NT2/D1 (cell line): ENCODE measurements at places on chromosomes 3 and 15.
A peak's percentile ranks its signal among the peaks of the same experiment; 100 is the strongest.

GRCh38 chr3:152388631-152389030, 119.9 kb downstream of the MBNL1 start:
- DNase-seq, result no peak

GRCh38 chr15:38211811-38212210, 40.8 kb upstream of the SPRED1 start:
- no peak for DNase-seq

- DNase-seq, result no peak
Observed at GRCh38 chr3:82736696-82737277, 975.3 kb upstream of the GBE1 start.

- DNase-seq, result peak; percentile 94
Observed at GRCh38 chr3:129428376-129429079, at the start of gene EFCAB12. Gene EFCAB12, minus strand, starts transcription at chr3:129428636. Its CDS starts 148 bp downstream, at chr3:129428488.

GRCh38 chr3:10529809-10530208, 24.4 kb upstream of the ATP2B2 start:
- DNase-seq, result no peak

DNA sequence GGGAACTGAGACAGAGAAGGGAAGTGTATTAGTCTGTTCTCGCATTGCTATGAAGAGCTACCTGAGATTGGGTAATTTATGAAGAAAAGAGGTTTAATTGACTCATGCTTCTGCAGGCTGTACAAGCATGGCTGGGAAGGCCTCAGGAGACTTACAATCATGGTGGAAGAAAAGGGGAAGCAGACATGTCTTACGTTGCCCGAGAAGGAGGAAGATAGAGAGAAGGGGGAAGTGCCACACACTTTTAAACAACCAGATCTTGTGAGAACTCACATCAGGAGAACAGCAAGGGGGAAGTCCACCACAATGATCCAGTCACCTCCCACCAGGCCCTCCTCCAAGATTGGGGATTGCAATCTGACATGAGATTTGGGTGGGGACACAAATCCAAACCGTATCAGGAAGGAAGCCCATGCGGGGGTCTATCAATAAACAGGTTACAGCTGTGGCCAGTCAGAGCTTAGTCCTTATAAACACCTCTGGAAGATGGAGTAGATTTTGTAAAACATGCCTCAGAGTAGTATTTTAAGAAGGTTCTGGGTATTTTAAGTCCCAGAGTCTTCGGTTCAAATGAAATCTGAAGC, 153.9 kb downstream of the GHSR start:
- DNase-seq, result no peak

- no peak for DNase-seq
Observed at GRCh38 chr3:125191256-125191655, 21.3 kb downstream of the SLC12A8 start.

DNA sequence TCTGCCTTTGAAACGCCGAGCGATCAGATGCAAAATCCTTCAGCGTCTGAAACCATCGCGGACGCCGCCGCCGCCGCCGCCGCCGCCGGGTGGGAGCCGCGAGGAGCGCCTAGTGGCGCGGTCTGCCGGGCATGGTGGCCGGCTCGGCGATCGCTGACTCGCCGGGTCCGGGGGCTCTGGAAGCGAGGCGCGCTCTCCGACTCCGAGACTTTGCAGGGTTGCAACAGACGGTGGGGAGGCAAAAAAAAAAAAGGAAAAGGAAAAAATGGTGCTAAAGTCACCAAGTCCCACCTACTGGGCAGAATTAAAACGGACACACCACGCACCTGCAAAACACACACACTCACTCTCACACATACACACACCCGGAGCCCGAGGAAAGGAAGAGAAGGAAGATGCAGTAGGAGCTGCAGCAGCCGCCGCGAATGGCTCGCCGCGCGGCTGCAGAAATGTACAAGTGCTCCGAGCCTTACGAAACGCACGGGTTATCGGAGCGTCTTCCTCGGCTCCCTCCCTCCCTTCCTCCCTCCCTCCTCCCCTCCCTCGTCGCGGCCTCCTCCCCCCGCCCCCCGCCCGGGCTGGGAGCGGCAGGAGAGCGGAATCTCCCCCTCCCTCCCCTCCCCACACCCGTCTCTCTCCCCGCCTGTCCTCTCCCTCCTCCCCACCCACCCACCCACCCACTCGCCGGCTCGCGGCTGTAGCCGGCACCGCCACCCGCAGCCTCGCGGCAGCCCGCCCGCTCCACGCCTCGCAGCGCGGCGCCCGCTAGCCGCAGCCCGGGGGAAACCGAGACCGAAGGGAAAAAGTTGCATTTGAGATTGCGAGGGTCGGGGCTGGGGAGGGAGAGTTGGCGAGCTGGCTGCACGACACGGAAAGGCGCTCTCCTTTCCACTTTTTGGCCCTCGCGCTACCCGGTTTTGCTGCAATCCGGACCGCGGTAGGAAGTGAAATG, at the start of gene NTRK3:
Gene NTRK3, minus strand, starts transcription at position 461 of the 952 bp plus-strand sequence. CDS start 586 bp downstream, outside the sequence.
- DNase-seq, result no peak

- no peak for DNase-seq
Observed at GRCh38 chr3:65986285-65986684, 52.4 kb downstream of the MAGI1 start.

DNA sequence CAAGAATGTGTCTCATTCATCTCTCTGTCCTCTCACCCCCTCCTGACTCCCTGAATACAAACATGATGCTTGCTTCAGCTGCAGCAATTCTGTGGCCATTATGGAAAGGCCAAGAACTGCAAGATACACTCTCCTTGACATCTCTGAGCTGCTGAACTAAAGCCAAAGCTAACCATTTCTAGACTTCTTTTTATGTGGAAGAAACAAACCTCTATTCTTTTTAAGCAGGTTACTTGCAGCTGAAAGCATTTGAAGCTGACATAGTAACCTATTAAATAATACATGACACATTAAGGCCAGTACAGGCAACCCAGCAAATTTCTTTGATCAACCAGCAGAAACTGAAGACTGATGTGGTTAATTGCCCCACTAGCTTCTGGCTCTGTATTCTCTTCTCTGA, 17.5 kb downstream of the FHIT start:
- DNase-seq, result no peak

DNA sequence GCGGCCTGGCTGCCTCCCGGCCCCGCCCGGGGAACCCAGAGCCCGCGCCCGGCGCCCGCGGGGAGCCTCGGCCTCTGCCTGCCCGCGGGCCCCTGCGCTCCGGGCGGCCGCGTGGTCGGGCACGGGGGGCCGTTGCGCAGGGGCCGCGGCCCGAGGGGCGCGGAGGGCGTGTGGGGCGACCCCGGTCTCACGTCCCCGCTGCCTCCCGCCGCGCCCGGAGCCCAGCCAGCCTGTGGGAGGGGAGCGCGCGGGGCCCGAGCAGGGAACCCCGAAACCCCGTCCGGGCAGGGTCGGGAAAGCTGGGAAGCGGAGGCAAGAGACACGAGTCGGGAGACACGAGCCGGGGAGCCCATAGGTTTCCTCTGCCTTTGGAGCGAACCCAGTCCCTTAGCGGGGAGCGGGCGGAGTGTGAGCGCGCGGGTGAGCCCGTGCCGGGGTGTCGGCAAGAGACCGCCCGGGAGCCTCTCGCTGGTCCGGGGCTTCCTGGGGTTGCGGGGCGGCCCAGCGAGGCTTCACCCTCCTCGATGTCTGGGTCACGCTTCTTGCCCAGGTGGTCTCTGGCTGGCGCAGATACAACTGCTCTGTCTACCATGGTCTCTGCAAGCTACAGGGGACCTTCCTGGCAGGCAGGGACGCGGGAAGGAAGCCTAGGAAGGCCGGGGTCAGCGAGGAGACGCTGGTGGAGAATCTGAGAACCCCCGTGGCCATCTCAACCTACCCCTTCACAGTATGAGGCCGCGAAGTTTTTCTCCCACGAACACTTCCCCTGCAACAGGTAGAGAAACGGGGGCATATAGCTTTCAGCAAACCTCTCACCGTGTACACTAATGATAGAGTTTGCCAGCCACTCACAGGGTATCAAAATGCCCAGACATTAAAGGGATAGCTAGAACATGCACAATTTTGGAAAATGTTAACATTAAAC, 586 bp downstream of the LRRK1 start:
- no peak for DNase-seq

- no peak for DNase-seq
Observed at GRCh38 chr3:47899495-47900108, 96.7 kb downstream of the DHX30 start.

GRCh38 chr15:37094333-37094914, 5.9 kb downstream of the MEIS2 start:
- no peak for DNase-seq

DNA sequence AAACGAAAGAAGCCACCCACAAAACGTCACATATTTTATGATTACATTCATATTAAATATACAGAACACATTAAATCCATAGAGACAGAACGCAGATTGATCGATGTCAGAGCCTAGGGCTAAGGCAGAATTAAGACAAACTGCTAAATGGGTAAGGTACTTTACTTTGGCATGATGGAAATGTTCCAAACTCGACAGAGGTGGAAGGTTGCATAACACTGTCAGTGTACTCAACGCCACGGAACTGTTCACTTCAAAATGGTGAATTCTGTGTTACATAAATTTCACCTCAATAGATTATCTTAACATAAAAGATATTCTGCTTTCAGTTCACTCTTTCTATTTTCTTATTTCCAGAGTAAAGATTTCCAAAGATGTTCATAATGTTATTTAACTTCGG, 158.4 kb downstream of the TBC1D5 start:
- DNase-seq, result no peak

DNA sequence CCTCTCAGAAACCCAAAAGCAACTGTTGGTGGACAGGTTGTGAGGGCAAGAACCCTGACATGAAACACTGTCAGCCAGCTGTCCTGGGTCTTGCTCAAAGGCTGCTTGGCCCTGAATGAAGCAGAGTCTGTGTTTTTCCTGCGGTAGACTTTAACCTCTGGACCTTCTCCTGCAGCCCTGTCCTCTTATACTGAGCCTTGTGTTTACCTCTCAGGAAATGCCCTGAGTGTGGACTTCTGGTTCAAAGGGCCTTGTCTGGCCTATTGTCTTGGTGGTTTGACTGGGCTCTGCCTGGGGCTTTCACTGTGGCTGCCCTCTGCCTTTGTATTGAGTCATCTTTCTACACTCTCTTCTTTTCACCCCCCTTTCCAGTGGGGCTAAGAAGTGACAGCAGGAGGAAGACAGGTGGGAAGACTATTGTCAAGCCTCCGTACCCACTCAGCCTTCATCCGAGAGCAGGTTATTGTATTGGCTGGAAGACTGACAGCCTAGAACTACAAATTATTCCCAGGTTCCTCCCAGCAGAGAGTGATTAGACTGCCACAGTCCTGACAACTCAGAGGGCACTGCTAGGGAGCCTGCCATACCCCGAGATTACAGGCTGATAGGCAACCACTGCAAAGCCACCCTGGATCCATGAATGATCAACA, 3.5 kb downstream of the SEC13 start:
- no peak for DNase-seq

DNA sequence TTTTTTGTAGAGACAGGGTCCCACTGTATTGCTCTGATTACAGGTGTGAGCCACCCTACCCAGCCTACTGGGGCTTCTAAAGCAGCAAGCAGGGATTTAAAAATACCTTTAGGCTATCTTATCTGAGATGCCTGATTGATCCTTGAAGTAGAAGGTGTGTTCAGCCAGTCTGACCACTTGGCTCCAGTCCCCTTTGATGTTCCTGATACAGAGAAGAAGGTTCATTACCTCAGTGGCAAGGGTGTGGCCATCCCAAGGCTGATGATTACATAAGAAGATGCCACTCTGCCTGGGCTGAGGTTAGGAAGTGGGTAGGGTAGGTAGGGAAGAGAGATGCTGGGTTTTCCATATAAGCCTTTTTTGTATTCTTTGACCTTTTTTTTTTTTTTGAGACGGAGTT, 11.2 kb upstream of the DCAF1 start:
- DNase-seq, result no peak

DNA sequence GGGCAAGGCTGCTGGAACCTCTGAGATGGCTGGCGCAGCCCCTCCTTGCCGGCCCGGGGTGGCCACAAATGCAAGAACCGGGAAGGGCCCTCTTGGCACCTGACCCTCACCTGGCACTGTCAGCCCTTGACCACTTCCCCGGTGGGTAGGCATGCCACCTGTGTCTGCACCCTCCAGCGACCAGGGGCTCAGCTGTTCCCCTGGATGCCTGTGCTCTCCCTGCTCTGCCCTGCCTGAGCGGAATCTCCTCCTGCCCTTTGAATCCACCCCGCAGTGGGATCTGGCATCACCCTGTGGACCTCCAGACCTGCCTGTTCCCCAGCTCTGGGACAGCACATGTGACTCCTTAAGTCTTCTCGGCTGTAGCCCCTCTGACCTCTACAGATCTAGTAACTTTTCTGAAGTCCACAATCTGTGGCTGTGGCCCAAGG, 26.1 kb upstream of the FGD5 start:
- no peak for DNase-seq

DNA sequence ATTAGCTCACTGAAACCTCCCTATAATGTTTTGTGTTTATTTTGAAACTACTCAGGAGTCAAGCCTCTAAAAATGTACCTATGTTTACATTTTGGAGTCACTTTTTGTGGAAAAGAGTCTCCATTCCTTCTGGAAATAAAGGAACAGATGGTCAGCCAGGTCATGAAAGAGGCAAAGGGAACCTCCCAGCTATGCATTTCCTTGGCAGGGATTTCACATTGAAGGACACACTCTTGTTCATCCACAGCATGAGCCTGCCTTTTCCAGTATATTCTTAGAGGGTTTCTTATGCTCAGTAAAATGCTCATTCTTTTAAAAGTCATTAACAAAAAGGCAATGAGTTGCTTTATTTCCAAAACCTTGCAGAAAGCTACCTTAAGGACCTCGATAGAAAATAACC, 20.8 kb downstream of the STAC start:
- DNase-seq, result no peak

DNA sequence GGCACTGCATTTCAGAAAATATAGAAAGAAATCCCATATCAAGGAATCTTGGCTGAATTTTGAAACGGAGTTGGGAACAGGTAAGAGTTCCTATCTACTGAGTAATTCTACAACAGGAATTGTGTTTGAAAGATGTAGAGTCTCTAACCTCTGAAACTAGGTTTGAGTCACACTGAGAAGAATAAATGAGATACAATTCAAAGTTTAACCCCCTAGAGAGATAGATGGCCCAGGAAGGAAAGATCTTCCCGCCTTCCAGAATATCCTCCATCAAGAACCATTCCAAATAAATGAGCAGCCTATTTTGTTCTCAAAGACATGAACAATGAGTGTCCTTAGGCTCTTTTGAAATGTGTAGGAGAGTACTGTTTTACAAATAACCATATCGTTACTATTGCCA, 2.9 kb upstream of the ANP32A start:
- peak; percentile 36 for DNase-seq

- DNase-seq, result no peak
Observed at GRCh38 chr15:76140074-76140464, 80.3 kb downstream of the TMEM266 start.

DNA sequence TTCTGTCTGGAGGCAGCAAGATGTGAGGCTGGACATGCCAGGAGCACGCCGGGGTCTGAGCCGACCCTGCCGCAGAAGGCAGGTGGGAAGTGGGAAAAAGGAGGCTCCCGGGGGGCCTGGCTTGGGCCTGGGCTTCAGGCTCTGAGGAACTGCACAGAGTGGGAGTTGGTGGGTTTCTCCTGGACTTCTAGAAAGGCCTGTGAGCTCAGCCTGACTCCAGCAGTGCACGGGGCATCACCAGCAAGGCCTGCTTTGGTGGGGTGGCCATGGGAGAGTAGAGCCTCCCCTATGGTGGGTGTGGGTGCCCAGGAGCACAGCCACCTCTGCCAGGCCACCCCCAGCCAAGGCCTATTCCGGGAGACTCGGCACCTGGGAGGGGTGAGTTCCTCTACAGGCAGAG, 18.1 kb upstream of the SLC41A3 start:
- no peak for DNase-seq
